ENCODE measurements at places on chromosomes 6 and 20.

DNA sequence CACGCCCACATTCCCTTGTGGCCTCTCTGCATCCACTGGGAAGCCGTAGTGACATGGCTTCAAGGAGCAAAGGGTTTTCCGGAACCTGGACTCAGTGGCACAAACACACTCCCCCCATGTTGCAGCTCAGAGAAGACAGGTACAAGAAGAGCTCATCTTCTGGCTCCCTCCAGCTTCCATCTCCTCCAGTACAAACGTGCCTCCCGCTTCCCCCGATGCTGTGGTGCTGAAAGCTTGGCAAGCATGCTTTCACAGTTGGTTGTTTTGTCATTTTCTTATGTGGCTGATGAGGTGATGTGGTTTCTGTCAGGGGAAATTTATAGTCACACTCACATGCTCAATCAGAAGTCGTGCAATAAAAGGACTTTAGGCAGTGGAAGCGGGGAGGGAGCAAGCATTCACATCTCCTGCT, 258.5 kb downstream of the KIF16B start:
- DNase-seq, result no peak

GRCh38 chr20:60049601-60050000, 91.4 kb downstream of the CDH26 start:
- DNase-seq, result no peak

DNA sequence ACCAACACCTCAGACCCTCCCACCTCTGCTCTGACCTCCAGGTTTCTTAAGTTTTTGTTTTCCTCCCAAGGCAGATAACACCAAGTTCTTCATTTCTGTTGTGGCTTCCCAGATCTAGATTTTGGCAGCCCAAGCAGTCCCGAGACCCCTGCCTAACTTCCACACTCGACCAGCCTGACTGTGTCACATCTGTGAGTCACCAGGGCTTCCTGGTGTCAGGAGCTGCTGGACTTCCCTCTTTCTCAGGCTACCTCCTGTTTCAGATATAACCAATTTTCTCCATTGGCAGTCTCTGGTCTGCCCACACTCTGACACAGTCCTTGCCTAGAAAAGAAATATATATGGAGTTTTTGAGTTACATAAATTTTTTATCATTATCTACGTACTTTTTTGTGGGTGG, 46.1 kb upstream of the CCN6 start:
- peak; percentile 29 for DNase-seq

- no peak for DNase-seq
Observed at GRCh38 chr6:11668455-11668854, 110.1 kb downstream of the ADTRP start.

DNA sequence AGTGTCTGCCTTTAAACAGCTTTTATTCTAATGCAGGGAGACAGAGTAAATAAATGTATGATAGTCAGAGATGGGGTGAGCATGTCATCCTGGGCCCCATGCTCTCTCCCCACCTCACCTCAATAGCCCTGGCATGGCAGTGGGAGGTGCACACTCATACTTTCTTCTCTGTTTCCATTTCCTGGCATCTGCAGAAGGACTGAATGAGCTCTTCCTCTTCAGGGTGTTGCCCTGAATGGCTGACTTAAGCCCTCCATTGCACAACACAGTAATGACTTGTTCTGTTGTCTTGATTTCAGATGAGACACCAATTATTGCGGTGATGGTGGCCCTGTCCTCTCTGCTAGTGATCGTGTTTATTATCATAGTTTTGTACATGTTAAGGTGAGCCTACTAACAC, 57.0 kb upstream of the GNRH2 start:
- peak; percentile 85 for DNase-seq

- no peak for DNase-seq
Observed at GRCh38 chr6:24451581-24452388, 37.6 kb downstream of the GPLD1 start.

- DNase-seq, result no peak
Observed at GRCh38 chr6:40881501-40881900, 157.5 kb downstream of the UNC5CL start.

- no peak for DNase-seq
Observed at GRCh38 chr6:53244958-53245357, 96.3 kb upstream of the GCM1 start.

GRCh38 chr6:163956571-163957407, 542.3 kb downstream of the QKI start:
- DNase-seq, result peak; percentile 85

- DNase-seq, result peak; percentile 74
Observed at GRCh38 chr6:158321960-158322359, 9.7 kb downstream of the TULP4 start.

DNA sequence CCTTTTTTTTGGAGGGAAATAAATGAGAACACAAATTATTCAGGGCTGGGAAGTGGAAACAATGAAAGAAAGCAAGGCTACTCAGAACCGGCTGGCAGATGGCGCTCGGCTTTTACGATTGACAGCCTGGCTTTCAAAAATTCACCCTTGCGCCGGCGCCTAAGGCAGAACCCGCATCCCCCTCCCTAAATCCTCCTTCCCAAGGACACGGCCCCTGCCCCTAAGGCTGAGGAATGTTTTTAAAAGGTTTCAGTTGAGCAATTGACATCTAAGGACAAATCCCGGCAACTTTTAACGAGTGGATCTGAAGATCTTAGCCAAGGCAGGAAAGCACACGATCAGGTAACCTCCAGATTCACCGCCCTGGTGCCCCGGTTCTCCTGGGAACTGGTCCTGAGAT, 16.3 kb downstream of the GNAS start:
- no peak for DNase-seq

DNA sequence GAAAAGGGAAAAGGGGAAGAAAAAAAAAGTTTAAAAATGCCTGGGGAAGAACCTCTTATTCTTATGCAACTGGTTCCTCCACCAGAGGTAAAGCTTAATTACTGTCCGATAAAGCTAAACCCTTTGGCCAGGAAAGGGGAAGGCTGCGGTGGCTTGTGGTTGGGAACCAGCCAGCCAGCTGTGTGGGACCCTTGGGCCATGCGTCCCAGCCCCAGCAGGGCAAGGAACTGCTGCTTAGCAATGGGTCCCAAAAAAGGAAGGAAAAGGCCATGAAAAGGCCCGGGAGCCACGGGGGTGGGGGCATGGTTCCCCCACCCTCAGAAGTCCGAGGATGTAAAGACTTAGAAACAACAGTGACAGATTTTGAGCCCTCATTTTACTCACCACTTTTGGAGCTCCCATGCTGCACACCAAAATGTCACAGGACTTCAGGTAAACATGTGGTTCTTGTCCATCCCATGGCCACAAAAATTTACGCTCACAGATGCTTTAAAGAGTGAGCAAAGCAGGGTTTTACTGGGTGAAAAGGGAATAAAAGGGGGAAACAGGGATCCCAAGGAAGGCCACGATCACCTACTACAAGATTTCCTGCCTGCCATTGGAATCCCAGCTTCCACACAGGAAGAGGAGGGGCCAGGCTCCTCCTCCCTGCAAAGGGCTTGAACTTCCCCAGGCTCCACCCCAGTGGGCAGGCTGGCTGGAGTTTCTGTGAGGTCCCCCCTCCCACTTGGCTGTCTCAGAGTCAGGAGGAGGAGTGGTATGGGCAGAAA, 1234.7 kb upstream of the GJE1 start:
- no peak for DNase-seq

GRCh38 chr20:19543101-19543500, 215.0 kb upstream of the RIN2 start:
- DNase-seq, result no peak

GRCh38 chr6:141472162-141472928, 660.4 kb upstream of the GJE1 start:
- DNase-seq, result no peak

GRCh38 chr6:34462551-34462971, 3.3 kb upstream of the PACSIN1 start:
- DNase-seq, result peak; percentile 12

GRCh38 chr6:47133230-47134000, 91.3 kb upstream of the ADGRF1 start:
- no peak for DNase-seq

DNA sequence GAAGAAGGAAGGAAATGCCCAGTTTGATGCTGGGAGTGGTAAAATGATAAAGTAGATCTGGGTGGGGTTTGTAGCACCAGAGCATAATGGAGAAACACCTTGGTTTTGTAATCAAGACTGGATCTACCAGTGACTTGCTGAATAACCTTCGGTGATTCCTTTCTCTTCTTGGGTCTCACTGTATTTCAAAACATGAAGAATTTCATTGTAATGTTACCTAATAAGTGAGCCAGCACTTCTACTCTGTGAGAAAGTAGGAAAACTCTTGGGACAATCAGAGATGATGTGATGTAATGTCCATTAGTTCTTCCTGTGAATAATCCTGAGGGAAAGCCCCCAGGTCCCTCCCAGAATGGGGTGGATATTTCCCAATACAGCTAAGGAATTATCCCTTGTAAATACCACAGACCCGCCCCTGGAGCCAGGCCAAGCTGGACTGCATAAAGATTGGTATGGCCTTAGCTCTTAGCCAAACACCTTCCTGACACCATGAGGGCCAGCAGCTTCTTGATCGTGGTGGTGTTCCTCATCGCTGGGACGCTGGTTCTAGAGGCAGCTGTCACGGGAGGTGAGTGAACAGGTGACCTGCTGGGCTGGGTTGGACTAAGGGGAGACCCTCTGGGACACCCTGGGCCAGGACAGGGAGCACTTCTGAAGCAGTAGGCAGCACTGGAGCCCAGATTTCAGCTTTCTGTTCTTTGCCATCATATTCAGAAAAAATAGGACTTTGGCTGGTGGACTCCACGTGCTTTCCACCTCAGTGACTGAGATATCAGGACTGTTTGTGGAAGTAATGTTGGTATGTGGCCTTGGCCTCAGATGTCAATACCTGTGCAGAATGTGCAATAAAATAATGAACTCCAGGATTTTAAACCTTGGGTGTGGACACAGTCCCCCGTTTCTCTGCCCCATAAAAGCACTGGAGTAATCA, at the start of gene PI3:
PI3 (plus strand) TSS at position 469 of the 931 bp plus-strand sequence; CDS start at position 490, 21 bp downstream.
- DNase-seq, result peak; percentile 37

DNA sequence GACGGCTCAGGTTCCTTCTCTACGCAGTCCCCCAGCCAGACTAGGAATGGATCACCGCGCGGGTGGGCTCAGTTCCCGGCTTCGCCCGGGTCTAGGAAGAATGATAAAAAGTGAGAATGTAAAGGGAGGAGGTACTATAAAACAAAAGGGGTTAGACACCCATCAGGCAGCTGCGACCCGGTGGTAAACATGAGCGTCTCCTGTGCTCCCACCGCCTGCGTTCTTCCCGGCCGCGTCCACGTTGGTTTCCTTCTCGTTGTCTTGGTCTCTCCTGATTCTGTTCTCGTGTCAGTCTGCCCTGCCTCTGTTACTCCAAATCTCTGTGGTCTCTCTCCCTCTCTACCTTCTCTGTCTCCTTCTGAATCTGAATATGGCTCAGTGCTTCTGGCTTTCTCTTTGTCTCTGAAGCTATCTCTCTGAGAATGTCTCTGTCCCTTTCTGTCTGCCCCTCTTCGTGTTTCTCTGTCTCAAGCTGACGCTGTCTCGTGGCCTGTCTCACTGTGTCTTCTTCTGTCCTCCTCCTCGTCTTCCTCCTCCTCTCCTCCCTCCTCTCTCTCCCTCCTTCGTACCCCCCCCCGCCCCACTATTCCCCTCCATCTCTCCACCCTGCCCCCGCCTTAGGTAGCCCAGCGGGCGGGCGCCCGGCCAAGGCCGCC, 41.6 kb upstream of the FOXP4 start:
- DNase-seq, result no peak

DNA sequence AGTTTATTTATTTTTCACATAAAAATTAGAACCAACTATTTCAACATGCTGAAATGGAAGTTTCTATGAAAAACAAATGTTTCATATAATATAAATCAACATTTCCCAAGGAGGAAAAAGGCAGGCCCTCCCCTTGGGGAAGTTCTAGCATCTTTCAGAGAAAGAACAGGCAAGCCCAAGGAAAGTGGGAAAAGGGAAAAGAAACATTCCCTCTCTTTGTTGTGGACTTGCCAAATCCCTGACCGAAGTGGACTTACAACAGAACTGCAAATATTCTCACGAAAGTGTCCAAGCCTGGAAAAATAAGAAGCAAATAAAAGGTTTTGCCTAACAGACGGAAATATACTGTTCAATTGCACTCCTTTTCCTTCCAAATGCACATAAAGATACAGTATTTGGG, 214.4 kb downstream of the ATXN1 start:
- no peak for DNase-seq

GRCh38 chr20:63100174-63100925, 93.6 kb upstream of the BHLHE23 start:
- no peak for DNase-seq

- DNase-seq, result no peak
Observed at GRCh38 chr20:2244993-2245392, 50.8 kb upstream of the TGM3 start.

DNA sequence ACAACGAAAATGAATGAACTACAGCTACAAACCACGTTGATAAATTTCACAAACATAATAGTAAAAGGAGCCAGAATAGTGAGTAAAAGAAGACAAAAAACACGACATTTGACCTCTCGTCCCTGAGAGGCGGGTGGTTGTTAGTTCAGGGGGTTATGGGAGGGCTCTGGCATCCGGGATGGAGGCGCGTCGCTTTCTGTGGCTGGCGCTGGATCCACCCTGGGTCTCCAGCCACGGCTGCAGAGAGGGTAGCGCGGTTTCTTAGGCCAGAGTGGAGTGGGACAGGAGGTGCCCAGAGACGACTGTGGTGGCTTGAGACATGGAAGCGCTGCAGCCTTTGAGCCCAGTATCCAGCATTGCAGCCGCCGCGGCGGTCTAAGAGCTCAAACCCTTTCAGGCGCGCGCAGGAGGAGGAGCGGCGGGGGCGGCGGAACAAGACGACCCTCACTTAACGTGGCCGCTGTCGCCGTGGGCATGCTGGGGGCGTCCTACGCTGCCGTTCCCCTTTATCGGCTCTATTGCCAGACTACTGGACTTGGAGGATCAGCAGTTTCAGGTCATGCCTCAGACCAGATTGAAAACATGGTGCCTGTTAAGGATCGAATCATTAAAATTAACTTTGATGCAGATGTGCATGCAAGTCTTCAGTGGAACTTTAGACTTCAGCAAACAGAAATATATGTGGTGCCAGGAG, 3.7 kb upstream of the ZSCAN23 start:
- DNase-seq, result peak; percentile 4

GRCh38 chr6:36115412-36115811, 14.9 kb upstream of the MAPK13 start:
- no peak for DNase-seq

- DNase-seq, result peak; percentile 40
Observed at GRCh38 chr20:3135507-3136070, 24.1 kb downstream of the FASTKD5 start.

DNA sequence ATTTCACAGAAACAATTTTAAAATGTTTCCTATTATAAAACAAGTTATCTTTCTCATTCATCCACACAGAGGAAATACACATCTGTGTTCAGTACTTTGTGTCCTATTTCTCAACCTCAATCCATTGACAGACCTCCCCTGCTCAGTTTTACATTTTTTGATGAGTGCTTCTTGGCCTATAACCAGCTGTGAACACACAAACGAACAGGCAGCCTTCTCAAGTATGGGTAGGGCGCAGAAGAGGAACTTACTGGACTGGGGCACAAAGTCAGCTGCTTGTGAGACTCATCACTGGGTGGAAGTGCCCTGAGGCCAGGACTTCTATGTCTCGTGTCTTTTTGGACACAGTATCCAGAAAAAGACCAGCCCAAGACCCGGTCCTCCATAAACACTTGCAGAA, 2.8 kb downstream of the RPS6KA2 start:
- DNase-seq, result peak; percentile 97

GRCh38 chr6:157711060-157711459, 112.0 kb upstream of the SNX9 start:
- DNase-seq, result no peak

GRCh38 chr20:41533537-41534136, 84.5 kb downstream of the CHD6 start:
- DNase-seq, result no peak

Data from fibroblast of mammary gland (primary cell).